ENCODE measurements at places on chromosomes 7 and 10.

- DNase-seq: no peak
These were observed 14.7 kb upstream of the TNS3 start for GRCh38 chr7:47596502-47597202.

- no peak for DNase-seq
These were observed 31.3 kb downstream of the FAM204A start for GRCh38 chr10:118310822-118311221.

DNA sequence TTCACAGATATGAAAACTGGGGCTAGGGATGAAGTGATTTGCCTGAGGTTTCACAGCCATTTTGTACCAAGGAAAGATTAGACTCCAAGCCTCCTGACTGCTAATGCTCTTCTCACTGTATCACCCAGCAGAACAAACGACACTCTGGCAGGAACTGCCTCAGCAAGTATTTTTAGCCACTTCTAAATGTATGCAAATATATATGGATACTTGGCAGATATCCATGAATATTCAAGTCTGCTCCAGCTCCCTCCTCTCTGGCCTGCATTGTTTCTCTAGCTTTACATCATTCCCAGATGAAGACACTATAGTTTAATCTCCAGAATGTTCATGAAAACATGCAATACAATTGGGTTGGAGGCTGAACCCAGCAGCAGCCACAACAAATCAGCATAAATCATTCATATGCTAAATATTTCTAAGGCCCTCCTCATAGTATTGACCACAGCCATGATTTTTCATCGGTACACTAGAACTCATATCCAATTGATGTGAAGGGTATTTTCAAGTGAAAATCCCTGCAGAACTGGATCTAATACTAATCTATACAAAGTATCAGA lies 65.5 kb downstream of the HPSE2 start:
- DNase-seq: no peak

- no peak for DNase-seq
These were observed 81.0 kb upstream of the STK17A start for GRCh38 chr7:43501870-43502269.

GRCh38 chr7:96246919-96247318 lies 75.0 kb downstream of the SLC25A13 start:
- no peak for DNase-seq
